ENCODE measurements at places on chromosomes 1 and 21.

- no peak for DNase-seq
These were observed 312.6 kb downstream of the DUSP10 start for GRCh38 chr1:221429264-221429663.

DNA sequence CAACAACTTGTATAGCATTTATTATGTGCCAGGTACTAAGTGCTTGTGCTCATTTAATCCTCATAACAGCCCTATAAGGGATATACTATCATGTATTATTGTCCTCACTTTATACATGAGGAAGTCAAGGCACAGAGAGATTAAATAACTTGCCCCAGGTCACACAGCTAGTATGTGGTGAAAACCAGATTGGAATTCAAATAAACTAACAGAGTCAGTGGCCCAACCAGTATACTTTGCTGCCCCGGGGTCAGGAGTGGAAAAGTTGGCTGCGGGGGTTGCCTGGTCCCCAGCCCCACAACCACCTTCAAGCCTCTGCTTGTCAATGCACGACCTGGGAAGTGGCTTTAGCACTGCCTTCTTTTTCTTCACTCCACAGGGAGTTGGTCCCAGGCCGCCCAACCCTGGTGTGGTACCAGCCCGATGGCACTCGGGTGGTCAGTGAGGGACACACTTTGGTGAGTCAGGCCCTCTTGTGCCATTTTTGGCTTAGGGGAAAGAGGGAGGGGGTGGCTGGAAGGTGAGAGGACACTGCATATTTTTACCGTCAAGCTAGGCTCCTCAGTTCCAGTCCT lies 2.5 kb downstream of the ADAM15 start:
- no peak for DNase-seq

GRCh38 chr1:12085643-12086260 lies 22.6 kb downstream of the TNFRSF8 start:
- DNase-seq = no peak

- DNase-seq = no peak
These were observed 1.0 kb upstream of the ZFYVE9 start for GRCh38 chr1:52140633-52141512.
